ENCODE measurements at places on chromosomes 7 and 10.

- no peak for DNase-seq
Measured at GRCh38 chr10:120048391-120048790, 155.9 kb downstream of the SEC23IP start.

DNA sequence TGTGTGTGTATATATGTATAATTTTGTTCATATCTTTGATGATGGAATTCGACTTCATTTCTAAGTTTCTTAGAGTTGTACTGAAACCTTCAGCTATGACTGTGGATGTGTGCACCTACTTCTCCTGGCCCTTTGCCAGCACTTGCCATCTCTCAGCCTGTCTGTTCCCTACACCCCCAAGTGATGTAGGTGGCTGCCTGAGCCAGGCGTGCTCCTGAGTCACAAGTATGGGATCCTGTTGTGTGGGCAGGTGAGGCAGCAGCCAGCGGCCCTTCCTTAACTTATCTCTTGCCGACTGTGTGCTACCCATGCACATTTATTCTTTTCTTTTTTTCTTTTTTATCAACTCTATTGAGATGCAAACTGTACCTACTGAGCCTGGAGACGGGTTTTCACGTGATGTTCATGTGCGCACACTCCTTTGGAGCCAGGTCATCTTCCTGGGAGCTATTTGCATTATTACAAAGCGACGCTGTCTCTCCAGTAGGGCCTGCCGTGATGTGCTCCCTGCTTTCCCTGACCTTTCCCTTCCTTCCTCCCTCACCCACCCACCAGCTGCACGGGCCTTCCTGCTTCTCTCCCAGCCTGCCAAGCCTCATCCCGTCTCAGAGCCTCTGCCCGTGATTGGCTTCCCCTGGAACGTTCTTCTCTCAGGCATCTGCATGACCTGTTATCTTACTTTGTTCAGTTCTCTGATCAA, 31.3 kb upstream of the GALNT11 start:
- DNase-seq = peak; percentile 66

DNA sequence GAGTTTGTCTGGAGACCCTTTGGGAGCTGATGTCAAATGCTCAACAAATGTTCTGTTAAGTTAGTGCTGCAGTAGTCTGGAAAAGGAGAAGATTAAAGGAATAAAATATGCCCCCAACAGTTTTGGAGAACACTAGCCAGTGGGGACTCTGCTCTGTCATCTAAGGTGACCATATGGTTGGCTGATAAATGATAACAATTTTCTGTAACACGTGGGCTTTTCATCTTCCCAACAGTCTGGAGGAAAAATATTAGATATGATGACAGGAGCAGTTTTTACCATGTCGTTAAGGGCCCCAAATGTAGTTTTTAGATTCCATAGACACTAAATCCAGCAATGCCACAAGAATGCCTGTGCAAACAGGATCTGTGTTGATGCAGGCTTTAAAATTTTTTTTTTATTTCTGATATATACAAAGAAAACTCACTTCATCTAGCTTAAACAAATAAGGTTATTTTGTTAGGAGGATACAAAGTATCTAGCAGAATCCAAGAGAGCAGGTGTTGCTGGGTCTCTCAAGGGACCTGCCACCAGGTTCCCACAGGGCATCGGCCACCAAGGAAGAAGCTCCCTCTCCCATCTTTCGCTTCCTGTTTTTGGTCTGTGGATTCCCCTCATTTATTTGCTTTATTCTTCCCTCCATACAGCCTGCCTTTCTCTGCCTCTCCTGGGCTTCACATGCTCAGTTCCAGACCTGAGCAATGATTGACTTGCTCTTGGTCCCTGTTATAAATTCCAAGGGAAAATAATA, 6.2 kb upstream of the CFAP58 start:
- DNase-seq = no peak

- no peak for DNase-seq
Measured at GRCh38 chr7:13980474-13980873, 9.0 kb downstream of the ETV1 start.

DNA sequence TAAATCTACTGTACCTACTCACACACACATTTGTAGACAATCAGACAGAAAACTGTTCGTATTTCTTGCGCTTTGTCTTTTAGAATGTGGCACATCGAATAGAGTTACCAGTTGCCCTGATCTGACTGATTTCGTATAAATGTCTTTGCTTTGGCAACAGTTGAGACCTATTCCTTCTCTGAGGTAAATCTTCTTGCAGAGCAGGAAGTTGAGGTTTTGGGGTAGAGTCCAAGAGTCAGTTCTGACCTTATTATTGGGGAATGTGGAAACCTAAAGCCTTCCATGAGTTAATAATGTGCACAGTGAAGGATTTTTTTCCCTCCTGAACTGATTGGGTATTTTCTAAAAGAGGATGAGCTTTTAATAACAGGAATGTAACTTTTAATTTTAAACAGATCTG, 135.3 kb downstream of the KIAA1217 start:
- DNase-seq = no peak

DNA sequence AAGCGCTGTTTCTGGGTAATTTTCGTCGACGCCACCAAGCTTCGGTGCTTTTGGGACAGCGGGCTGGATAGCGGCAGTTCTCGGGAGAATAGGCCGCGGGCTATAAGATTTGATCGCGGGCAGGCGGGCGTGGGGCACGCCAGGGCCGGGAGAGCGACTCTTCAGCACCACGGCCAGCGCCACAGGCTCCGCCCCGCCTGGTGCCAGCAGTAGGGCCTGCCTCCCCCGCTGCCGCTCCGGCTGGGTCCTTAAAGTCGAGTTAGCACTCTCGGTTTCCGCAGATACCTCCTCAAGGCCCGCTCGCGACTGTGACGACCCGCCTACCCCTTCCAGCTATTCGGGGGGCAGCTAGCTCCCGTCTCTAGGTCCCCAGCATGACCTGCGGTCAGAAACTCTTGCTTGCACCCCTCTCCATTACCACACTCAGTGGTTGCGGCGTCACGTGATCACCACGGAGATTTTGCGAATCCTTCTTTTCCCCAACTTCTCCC, 9.4 kb downstream of the NXPH1 start:
- DNase-seq = peak; percentile 52

- no peak for DNase-seq
Measured at GRCh38 chr10:120770496-120770895, 80.7 kb upstream of the WDR11 start.

DNA sequence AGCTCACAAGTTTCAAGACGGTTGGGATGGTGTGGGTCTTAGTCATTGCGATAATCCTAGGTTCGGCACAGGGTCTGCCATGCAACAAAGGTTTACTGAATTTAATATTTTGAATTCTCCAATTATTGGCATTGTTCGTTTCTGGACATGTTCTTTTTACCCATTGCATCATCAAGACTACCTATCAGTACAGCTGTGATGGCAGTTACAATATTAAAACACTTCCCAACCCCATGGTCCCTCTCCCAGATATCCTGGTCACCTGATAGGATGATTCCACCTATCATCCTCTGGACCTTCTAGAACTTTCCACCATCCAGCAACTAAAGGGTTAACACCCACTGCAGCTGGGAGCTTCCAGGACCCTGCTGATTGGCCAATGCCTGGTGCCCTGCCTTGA, 377.8 kb upstream of the PRKCQ start:
- no peak for DNase-seq

GRCh38 chr10:127736915-127737562, at the start of gene FOXI2:
Gene FOXI2 (plus strand): TSS chr10:127737185. CDS start chr10:127737274, 89 bp downstream.
- no peak for DNase-seq

DNA sequence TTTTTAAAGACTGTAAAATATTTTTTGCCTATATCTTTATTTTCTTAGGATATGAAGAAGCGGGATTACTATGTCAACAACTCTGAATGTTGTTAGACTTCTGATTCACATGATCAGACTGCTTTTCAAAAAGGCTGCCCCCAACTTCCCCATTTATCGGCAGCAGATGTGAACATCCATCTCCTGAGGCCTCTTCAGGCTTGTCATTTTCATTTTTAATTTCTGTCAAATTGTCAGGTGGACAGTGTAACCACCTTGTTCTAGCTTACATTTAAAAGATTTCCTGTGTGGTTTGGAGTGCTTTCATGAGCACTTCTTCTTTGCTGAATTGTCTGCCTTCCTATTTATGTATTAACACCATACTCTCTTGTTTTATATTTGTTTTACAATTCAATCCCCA, 78.8 kb upstream of the GSDME start:
- DNase-seq = no peak

All from stimulated activated CD4-positive, alpha-beta T cell treated with anti-CD3 and anti-CD28 coated beads, Interleukin-1b, Interleukin-23, amount 100 ng/mL, for 48 hours (primary cell).